ENCODE measurements at places on chromosomes 6 and 20.

GRCh38 chr20:19077370-19078220, 134.8 kb upstream of the SLC24A3 start:
- DNase-seq = no peak

GRCh38 chr6:73722318-73723060, 26.5 kb downstream of the CD109 start:
- no peak for DNase-seq

DNA sequence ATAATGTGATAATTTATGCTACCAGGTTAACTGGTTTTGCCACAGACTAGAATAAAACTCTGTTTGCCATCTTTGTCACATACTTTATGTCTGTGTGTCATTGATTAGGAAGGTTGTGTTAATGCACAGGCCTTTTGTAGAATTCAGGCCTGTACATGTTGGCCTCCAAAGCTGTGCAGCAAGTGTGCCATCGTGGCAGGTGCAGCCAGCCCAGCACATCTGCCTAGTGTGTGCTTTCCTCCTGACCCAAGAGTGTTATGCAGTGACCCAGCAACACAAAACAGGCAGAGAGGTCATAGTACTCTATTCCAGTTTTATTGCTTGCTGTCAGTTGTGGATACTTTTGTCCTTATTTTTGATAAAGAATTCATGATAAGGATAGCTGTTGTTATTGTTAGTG, 3.7 kb downstream of the MAP3K4 start:
- DNase-seq = no peak

DNA sequence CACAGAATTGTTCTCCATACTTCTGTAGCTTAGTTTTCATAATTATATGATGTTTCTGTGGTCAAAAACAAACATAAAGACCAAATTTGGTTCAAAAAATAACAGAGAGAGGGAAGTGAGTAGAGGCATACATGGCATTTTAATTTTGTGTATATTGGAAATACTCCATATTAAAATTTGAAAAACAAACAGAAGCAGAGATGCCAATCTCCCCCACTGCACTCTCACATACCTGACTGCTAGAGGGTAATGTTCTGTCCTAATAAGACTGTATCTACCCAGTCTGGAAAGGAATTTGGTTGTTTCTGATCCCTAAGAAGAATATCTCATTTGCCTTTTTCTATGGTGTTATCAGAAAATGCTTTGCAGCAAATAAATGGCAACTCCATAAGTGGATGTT, 959.0 kb upstream of the FLRT3 start:
- DNase-seq = no peak

GRCh38 chr20:47578543-47578942, 76.9 kb downstream of the NCOA3 start:
- DNase-seq = no peak

DNA sequence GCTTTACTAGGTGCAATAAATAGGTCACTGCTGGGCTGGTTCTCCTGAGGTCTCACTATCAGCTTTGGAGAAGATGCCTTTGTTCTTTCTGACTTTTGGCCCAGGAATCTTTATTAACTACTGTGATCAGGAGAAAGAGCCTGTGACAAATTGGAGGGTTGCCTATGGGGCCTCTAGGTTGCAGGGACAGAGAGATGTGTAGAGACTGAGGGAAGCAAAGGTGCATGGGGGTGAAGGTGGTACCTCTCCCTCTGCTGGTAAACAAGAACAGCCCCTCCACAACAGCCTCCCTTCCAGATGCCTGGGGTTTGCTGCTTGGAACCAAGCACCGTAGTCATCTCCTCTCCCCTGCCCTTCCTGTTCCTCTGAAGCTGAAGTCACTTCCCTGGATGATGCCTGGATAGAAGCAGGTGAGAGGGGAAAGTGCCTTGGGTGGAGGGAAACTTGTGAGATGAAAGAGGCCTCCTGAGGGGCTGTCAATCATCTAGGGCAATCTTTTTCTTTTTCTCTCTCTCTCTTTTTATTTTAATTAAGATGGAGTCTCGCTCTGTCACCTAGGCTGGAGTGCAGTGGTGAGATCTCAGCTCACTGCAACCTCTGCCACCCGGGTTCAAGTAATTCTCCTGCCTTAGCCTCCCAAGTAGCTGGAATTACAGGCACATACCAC, 57.4 kb upstream of the DUSP22 start:
- DNase-seq = no peak

- no peak for DNase-seq
Observed at GRCh38 chr6:6946206-6947155, 161.3 kb upstream of the RREB1 start.

GRCh38 chr20:63681609-63682142, 14.8 kb upstream of the TNFRSF6B start:
- DNase-seq = no peak

GRCh38 chr6:21149470-21149869, 444.1 kb upstream of the SOX4 start:
- DNase-seq = no peak

GRCh38 chr20:40999841-41000240, 28.8 kb upstream of the TOP1 start:
- DNase-seq = no peak

GRCh38 chr6:17907406-17908229, 79.8 kb downstream of the KIF13A start:
- no peak for DNase-seq

- no peak for DNase-seq
Observed at GRCh38 chr6:147911057-147911456, 402.6 kb downstream of the SAMD5 start.

- no peak for DNase-seq
Observed at GRCh38 chr20:23407781-23408464, 13.4 kb downstream of the NAPB start.

DNA sequence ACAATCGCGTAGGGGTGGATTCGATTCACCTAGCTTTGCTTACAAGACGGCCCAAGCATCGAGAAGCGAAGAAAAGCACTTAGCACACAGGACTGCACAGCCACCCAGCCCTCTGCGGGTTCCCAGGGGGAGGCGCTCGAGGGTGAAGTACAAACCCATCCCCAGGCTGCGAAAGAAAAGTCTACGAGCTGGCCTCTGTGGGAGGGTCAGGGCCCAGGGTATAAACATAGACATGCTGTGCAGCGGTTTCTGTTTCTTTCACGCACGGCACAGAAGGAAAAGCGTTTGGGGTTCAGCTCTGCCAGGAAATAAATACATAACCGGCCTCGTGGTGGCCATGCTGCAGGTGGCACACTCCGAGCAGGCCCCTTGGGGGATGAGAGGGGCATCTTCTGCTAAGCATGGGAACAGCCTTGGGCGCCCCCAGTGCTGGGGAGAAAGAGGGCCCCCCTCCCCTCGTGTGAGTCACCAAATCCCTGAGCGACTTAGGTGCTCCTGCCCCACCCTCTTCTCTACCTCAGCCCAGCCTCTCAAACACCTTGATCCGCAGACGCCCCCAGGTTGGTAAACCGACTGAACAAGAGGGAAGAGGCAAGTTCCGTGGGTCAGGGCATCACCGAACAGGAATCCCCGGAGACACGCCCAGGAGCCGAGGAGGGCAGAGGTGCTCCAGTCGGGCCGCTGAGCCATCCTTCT, 91.6 kb upstream of the RIPOR2 start:
- DNase-seq = peak; percentile 53

DNA sequence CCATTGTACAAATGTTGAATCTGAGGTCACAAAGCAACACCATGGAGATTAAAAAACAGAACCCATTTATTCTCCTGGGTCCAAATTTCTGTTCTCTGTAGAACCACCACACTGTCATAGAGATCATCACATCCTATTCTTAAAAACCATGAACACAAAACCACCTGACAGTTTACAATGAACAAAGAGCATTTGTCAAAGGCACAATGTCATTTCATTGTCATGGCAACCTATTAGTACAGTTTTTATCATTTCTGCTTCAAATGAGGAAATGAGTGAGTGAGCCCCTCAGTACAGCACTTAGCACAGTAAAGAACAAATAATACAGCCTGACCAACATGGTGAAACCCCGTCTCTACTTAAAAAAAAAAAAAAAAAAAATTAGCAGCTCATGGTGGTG, 23.1 kb upstream of the LAMP5 start:
- DNase-seq = no peak

DNA sequence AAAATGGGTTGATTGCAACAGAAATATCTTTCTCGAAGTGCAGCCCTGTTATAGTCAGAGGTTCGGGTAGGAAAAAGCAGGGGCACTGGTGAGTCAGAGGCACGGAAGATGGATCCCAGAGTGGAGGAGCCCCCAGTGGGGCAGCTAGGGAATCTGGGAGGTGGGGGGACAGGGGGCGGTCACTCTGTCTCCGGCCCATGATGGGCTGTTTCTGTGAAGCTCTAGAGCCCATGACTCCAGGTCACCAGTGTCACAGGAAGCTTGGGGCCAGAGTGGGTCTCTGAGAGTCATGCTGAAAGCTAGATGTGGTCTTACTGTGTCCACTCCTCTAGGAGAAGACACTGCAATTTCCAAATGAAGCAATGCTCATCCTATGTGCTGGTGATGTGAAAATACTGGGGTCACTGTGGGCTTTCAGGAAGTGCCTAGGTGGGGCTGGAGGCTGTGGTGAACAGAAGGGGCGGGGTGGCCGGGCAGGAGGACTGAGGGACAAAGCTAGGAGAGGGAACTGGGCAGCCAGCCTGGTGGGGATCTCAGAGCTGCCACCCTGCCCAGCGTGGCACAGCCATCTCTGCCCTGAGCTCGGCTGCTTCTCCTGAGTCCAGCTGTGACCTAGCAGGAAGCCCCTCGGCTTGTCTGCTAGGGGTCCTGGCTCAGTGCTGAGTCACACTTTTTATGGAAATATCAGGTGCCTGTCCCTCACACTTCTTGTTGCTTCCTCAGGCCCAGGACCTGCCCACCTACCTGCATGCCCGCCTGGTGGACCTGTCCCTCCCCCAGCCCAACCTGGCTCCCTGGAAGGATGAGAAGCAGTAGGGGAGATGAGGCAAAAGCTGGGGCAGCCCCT, 54.2 kb downstream of the IRF4 start:
- DNase-seq = no peak

DNA sequence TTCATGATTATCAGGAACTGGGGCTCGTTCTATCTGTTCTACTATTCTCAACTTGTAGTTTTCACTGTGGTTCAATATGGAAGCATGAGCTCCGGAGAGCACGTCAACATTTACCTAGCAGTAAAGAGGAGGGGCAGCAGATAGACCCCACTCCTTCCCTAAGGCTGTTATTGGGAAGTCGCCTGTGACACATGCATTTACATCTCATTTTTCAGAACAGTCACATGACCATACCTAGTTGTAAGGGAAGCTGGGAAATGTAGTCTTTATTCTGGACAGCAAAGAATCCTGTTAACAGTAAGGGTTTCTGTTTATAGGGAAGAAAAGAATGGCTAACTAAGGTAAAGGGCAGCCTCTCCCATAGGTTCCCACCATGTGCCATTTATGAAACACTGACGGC, 158.3 kb downstream of the ZFP64 start:
- no peak for DNase-seq

- no peak for DNase-seq
Observed at GRCh38 chr20:1806456-1806855, 88.8 kb upstream of the SIRPA start.

GRCh38 chr6:48990739-48991138, 472.3 kb downstream of the MMUT start:
- DNase-seq = no peak

GRCh38 chr6:28814032-28814976, 109.5 kb downstream of the TRIM27 start:
- no peak for DNase-seq

GRCh38 chr6:33787346-33787953, 1.5 kb downstream of the LEMD2 start:
- no peak for DNase-seq

DNA sequence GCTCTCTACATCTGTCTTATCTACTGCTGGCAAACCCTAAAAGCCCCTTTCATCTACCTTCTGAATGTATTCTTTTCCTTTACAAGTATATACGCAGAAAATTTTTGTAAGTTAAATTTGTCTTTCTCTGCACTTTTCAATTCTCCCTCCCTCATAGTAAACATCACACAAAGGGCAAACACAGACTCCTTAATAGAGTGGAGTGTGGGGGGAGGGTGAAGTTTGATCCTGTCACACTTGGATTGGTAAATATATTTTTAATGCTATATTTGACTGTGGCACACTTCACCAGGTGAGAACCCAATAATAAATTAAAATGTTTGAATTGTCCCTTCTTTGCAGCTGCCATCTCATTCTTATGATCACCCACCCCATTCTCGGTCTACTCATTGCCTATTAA, 33.2 kb upstream of the PAQR8 start:
- DNase-seq = no peak

- DNase-seq = no peak
Observed at GRCh38 chr6:37723016-37723415, 25.3 kb upstream of the MDGA1 start.

DNA sequence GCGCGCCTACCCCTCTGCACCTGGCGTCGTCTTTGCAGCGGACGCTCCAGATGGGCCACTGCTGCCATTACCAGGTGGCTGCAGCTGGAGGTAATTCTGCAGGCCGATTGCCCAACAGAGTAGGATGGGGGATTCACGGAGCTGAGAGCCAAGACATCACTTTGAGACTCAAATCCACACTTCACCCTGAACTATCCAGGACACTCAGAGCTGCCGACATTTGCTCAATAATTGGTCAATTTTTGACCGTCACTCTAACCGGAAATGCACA, 694.9 kb upstream of the FLRT3 start:
- DNase-seq = no peak

DNA sequence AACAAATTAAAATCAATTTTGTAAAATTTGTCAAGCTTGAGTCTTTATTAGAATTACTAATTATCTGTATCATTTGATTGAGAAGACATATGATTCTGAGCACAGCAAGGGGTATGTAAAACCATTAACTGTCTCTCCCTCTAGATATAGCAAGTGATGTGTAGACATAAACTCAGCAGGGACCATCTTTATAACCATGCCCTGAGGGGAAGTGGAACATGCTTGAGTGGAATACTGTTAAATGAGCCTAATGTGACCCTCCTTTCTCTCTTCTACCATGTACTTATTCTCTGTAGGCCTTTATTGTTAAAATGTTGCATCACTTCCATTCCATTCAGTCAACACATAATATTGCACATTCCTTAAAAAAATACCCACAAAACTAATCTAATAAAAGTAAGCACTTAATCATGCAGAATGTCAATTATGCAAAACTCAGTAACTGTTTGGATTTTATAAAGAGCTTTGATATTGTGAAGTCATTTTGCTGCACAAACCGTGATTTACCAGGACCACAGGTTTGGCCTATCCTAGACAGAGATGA, 896.6 kb upstream of the MANEA start:
- no peak for DNase-seq

DNA sequence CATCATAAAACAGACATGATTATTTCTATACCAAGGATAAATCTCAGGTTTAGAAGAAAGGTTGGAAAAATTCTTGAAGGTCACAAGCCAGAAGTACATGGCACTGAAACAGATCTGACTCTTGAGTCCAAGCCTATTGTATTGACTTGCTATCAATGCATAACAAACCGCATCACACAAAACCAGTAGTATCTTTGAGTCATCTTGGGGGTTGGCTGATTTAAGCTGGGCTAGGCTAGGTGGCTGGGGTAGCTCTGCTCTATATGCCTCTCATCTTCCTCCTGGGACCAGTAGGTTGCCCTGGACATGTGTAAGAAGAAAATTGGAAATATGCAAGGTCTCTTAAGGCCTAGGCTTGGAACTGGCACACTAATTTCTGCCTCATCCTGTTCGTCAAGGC, 37.0 kb upstream of the RAB23 start:
- no peak for DNase-seq

All from activated T-cell treated with anti-CD3 and anti-CD28 coated beads for 4 hours (primary cell).